ENCODE measurements at places on chromosomes 13 and 19.
A peak's percentile ranks its signal among the peaks of the same experiment; 100 is the strongest.

- DNase-seq = no peak
These were observed 213.4 kb upstream of the PCDH17 start for GRCh38 chr13:57418067-57418677.

DNA sequence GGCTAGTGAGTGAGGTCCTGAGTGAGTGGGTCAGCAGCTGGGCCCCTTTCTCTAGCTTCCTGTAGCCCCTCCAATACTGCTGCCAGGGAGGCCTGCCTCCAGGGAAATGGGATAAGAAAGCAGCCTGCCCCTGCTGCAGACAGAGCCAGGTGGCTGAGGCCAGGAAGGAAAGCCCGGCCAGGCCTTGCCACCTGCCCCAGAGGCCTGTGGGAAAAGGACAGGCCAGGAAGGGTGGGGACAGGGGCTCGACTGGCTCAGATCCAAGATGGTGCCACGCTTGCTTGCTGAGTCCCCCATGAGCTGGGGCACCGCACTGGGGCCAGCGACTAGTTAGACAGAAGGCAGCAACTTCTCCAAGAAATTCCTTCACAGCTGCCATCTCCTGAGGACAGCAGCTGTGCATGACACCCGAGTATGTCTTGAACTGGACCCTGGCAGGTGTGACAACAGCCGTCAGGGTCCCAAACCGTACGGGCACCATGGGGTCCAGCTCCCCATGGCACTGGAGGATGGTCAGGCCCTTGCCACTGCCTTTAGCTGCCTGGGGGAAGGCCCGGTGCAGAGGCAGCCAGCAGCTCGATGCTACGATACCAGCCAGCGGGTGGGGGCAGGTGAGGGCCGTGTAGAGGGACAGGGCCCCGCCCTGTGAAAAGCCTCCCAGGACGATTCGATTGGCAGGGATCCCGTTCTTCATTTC, 5.1 kb upstream of the PRR36 start:
- peak; percentile 43 for DNase-seq

- DNase-seq = no peak
These were observed 280.3 kb downstream of the KLF5 start for GRCh38 chr13:73339086-73339485.

- DNase-seq = no peak
These were observed 12.5 kb downstream of the PBX4 start for GRCh38 chr19:19606021-19606420.

DNA sequence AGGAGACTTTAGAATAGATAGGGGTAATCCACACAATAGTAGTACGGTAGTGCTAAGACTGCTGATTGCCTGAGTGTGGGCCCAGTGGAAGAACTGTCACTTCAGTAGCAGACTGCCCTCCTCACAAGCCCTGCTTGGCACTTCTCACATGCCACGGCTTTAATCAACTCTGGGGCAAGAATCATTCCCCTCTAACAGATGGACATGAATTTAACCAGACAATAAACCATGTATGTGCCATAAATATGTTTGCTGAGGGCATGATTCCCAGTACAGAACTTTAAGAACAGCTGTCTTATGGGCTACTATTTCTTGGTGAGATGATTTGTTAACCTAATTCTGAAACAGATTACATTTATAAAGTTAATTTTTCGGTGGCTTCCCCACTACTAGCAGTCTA, 22.0 kb downstream of the DPY19L3 start:
- DNase-seq = no peak

- peak; percentile 8 for DNase-seq
These were observed 84.4 kb downstream of the STK24 start for GRCh38 chr13:98492335-98493041.

- DNase-seq = peak; percentile 83
These were observed at the start of gene PTGIR for GRCh38 chr19:46624958-46625661. Gene PTGIR, minus strand, starts transcription at chr19:46625089. Its CDS starts 864 bp downstream, at chr19:46624225.
